Smooth muscle cell of the umbilical artery (primary cell): ENCODE measurements at places on chromosomes 11 and 22. TPM values are rescaled to one million over a fixed set of nuclear protein-coding genes. Genes with fewer than 3 reads are reported as not detected.

The ALG12 gene
- total RNA-seq, result 21.9 and 23.2 TPM in 2 replicates

The GAL3ST1 gene
- 0.18 TPM in 1 of 2 replicates, not detected in the other for total RNA-seq

The CDC42EP1 gene
- 18.1 and 29.2 TPM in 2 replicates for total RNA-seq

The ANO9 gene
- not detected in 2 replicates for total RNA-seq

The TRIM49 gene
- not detected in 2 replicates for total RNA-seq

The MAPK8IP1 gene
- 3.6 and 6.2 TPM in 2 replicates for total RNA-seq

The CAPN5 gene
- 10.1 and 27.5 TPM in 2 replicates for total RNA-seq

The OR4D10 gene
- not detected in 2 replicates for total RNA-seq

The C11orf21 gene
- total RNA-seq, result not detected in 2 replicates

The C11orf86 gene
- 0.30 TPM in 1 of 2 replicates, not detected in the other for total RNA-seq

The BBOX1 gene
- not detected in 2 replicates for total RNA-seq

The SLC22A8 gene
- not detected in 2 replicates for total RNA-seq

The NAALAD2 gene
- total RNA-seq, result 1.0 and 2.4 TPM in 2 replicates

The PTGDR2 gene
- under 0.01 and 0.05 TPM in 2 replicates for total RNA-seq

The CCDC73 gene
- not detected in 2 replicates for total RNA-seq

The NCF4 gene
- total RNA-seq, result not detected in 2 replicates

The ANO3 gene
- total RNA-seq, result 0.23 and 0.59 TPM in 2 replicates

The PHF21B gene
- not detected in 2 replicates for total RNA-seq

The TEX12 gene
- total RNA-seq, result 0.30 and 0.46 TPM in 2 replicates

The OR8D4 gene
- not detected in 2 replicates for total RNA-seq

The PNPLA5 gene
- not detected in 2 replicates for total RNA-seq

The RAB6A gene
- 163 and 189 TPM in 2 replicates for total RNA-seq

The FOXRED1 gene
- total RNA-seq, result 13.3 and 14.0 TPM in 2 replicates

The RCOR2 gene
- total RNA-seq, result 2.7 and 4.0 TPM in 2 replicates

The SAA2 gene
- 0.30 TPM in 1 of 2 replicates, not detected in the other for total RNA-seq

The DERL3 gene
- total RNA-seq, result 0.30 and 0.83 TPM in 2 replicates

The DPAGT1 gene
- 16.0 and 34.1 TPM in 2 replicates for total RNA-seq

The TUB gene
- total RNA-seq, result 3.1 and 5.3 TPM in 2 replicates

The MYBPC3 gene
- not detected in 2 replicates for total RNA-seq

The CHRNA10 gene
- 0.59 and 0.88 TPM in 2 replicates for total RNA-seq

The SLC22A9 gene
- not detected in 2 replicates for total RNA-seq

The MOGAT2 gene
- not detected in 2 replicates for total RNA-seq

The MAP6 gene
- 0.59 and 0.69 TPM in 2 replicates for total RNA-seq

The MS4A3 gene
- not detected in 2 replicates for total RNA-seq

The GAL gene
- 0.59 and 0.74 TPM in 2 replicates for total RNA-seq

The VPREB3 gene
- not detected in 2 replicates for total RNA-seq

The C1QTNF5 gene
- 9.3 and 18.4 TPM in 2 replicates for total RNA-seq

The RASL10A gene
- total RNA-seq, result not detected in 2 replicates

The DEFB131B gene
- total RNA-seq, result not detected in 2 replicates

The ZNF214 gene
- 2.8 and 4.2 TPM in 2 replicates for total RNA-seq

The LRP4 gene
- total RNA-seq, result 8.6 and 12.5 TPM in 2 replicates

The OSM gene
- total RNA-seq, result not detected in 2 replicates

The C11orf16 gene
- total RNA-seq, result not detected in 2 replicates

The OR8D1 gene
- not detected in 2 replicates for total RNA-seq

The DLG2 gene
- 1.5 and 2.1 TPM in 2 replicates for total RNA-seq

The GAS2 gene
- total RNA-seq, result 0.97 and 1.5 TPM in 2 replicates

The OR52N4 gene
- total RNA-seq, result not detected in 2 replicates

The FXYD2 gene
- not detected in 2 replicates for total RNA-seq

The H19 gene
- 4.6 and 70.7 TPM in 2 replicates for total RNA-seq
